ENCODE measurements at places on chromosomes 7 and 10.
A peak's percentile ranks its signal among the peaks of the same experiment; 100 is the strongest.

- no peak for DNase-seq
Measured at GRCh38 chr10:72049969-72050781, 38.2 kb downstream of the SPOCK2 start.

- DNase-seq: no peak
Measured at GRCh38 chr10:88497913-88498312, 85.2 kb downstream of the RNLS start.

DNA sequence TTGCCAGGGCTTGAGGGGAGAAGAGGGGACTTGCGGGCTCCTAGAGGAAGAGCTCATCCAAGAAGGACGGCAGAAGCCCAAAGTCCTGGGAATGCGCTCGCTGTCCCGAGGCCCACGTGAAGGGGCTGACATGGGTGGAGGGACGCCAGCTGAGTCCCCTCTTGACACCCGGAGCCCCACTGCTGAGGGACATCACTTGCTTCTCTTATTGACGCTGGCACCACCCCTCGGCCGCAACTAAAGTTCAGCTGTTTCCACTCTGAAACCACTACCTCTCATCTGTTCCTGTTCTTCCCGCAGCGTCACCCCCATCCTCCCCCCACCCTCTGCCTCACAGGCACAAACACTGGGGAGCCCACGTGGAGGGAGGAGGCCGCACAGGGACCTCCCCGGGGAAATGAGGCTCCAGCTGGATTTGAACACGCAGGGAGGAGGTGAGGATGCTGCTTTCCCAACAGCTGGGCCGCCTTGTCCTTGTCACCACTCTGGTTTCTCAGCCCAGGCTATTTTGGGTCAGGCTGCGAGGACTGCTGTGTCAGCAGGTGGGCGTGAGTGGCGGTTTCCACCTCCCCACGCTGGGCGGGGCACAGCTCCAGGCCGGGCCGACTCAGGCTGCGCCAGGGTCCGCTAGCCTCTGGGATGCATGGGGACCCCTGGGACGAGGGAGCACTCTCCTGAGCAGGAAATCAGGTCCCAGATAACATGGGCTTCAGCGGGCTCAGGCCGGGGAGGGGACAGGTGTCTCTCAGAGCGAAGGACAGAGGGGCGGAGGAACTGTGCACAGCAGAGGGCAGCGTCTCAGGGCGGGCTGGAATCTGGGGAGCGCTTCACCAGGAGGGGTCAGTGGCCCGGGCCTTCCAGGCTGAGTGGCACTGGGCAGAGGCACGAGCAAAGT, 156.3 kb downstream of the ZNF248 start:
- DNase-seq: no peak

DNA sequence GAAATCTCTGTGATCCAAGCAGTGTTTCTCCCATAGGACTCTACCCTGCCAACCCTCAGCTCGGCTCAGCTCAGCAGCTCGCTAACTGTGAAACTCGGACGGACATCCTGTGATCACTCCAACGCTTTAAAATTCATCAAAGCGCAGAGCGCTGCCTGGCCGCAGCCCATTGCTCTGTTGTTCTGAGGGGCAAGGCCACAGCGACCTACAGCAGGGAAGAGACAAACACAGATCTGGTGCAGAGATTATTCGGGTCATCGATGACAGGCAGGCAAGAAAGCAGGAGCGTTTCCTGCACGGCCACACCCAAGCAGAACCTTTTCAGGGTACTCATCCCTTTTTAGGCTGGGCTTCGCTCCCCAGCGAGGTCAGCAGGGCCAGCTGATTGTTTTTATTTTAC, 72.1 kb downstream of the INSIG1 start:
- no peak for DNase-seq

DNA sequence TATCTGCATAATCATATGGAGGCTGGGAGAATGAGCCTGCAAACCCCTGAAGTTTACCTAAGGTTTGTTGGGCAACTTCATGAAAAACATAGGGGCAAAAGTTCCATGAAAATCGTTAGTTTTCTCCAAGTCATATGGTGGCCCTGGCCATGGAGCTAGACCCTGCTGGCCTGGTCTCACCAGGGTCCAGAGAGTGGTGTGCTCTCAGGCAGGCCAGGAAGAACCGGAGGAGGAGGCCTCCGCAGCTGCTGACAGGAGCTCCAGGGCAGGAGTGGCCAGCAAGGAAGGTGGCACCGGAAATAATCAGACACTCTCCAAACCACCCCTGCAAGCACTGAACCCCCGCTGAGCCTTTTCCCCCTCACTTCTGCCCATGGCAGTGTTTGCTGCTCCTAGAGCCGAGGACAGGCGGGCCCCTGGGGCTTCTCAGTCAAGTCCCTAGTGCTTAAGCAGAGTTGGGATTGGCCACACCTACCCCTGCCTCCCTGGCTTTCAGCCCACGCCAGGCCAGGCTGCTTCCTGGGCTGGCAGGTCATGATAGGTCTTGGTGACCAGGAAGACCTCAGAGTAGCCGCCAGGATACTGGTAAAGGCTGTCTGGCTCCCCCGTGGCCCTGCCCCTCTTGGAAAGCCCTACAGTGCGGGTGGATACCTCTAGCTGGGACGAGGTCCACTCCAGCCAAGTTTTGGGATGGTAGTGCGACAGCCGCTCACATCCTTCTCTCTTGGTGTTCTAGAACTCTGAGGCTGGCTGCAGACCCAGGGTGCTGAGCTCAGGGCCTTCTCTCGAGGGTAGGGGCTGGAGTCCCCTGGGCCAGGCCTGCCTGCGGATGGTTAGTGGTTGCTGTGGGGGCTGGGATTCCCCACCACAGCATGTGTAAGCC, 242.8 kb downstream of the MGMT start:
- no peak for DNase-seq

DNA sequence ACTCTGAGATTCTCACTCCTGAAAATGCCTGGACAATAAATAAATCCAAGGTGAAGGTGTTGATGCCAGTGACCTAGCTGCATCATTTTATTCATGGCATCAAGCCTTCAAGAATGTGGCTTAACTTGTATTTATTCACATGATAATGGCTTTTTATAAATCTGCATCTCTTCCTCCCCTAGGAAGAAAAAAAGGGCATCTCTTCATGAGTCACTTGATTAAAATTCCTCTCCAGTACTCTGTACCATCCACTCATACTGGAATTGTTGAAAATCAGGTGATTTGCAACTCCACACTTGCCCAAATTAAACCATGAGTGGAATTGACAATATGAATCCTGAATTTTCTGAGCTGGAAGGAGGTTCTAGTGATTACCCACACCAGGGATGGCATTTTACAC, 30.2 kb downstream of the PTPRE start:
- DNase-seq: no peak

- DNase-seq: no peak
Measured at GRCh38 chr10:112232670-112233069, 49.1 kb upstream of the GPAM start.

DNA sequence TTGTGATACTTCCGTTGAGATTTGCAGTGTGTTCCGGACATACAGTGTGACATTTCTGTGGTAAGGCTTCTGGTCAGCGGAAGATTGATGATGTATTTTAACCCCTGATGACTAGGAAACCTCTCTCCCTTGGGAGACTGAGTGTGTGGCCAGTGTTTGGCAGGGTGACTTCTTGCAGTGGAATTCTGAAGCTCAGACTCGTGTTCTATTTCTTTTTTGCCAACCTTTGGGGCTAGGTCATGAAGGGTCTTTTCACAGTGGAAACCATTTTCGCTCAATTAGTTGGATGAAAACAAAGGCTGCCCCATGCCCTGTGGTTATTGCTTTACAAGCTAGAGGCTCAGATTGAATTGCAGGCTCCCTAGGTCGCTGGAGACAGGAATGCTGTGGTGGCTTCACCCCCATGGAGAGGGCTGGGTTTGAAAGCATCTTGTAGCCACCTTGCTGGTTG, 288.9 kb downstream of the BBS9 start:
- no peak for DNase-seq

DNA sequence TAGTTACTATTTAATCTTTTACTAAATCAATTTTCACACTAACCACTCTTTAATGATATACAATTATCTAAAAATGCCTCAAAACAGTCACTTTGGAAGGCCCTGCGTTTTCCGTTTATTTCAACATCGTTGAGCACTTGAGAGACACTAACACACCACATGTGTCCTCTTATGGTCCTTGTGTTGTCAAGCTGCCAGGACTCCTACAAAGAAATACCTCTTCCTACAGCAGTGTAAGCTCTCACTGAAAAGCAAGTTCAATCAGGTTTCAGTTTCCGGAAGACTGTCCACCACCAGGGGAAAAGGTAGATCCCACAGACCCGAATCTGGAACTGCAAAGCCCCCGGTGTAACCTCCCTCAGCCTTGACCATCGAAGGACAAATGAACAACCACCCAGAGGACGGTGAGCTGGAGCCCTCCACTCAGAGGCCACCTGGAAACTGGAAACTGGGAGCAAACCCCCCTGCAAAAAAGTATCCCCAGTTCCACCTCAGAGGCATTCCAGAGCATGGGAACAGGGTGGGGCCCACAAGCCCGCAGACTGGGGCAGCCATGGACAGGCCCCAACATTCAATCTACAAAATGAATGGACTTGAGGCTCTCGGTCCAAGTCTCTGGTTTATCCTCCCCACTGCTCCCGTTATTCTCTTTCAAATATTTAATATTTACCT, 37.6 kb downstream of the KCNH2 start:
- DNase-seq: no peak

- no peak for DNase-seq
Measured at GRCh38 chr7:84701524-84702306, 485.1 kb downstream of the SEMA3D start.

DNA sequence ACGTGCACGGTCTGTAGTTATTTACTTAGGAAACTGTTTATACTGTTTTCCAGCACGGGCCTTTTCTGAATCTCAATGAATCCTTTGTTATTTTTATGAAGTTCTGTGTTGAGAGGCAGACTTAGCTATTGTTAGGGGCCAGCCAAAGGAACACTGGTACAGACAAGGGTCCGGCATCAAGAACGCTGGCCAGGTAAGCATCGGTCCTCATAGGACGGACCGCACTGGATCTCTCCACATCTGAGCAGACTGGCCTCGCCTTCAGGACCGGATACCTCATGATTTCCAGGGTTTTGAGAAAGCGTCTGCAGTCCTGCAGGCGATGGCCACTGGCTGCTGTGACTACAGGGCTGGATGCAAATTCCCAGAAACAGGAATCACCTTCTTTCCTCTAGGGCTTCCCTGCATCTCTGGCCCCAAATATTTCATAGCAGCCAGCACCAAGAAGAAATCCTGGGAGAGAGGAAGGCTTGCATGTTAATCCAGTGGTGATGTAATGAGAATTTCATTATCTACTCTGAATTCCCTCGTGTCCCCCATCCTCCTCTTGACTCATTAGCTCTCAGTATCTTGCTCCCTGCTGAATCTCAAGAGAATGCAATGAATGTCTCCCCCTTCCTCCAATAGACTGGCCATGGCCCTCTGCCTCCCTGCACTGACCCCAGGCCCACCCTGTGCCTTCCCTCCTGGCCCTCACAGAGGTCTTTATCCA, 325.4 kb upstream of the NPVF start:
- no peak for DNase-seq

DNA sequence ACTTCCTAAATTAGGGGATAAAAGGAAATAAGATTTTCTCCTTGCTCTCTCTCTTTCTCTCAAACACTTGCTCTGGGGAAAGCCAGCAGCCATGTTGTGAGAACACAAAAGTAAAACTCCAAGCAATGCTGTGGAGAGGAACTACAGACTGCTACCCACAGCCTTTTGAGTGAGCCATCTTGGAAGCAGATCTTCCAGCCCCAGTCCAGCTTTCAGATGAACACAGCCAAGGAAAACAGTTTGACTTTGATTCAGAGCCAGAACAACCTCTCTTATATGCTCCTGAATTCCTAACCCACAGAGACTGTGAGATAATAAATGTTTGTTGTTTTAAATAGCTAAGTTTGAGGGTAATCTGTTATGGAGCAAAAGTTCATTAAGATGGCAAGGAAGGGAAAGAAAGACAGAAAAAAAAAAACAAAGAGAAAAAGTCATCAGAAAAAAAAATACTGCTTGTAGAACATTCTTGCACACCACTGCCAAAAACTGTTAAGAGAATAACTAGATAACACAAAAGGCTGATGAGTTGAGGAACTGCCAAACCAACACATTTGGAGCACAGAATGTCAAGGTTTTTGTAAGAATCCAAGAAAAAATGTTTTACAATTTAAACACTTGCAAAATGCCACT, 20.9 kb upstream of the PRKAR2B start:
- no peak for DNase-seq

- no peak for DNase-seq
Measured at GRCh38 chr7:154880513-154880912, 122.4 kb downstream of the PAXIP1 start.

DNA sequence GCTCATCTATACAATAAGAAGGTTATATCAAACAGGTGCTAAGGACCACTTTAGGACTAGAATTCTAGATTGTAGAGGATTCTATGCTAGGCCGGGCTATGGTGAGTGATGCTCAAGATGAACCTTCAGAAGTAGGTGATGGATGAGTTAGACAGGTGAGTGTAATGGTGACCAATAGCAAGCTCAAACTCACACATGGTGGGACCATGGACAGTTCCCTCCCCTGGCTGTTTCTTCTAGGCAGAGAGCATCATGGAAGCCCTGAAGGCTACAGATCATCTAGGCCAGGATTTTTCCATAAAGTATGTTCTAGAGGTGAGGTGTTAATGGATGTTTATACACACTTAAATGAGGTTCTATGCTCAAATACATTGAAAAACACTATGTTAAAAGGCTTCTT, 162.2 kb upstream of the WDR11 start:
- DNase-seq: no peak

- DNase-seq: no peak
Measured at GRCh38 chr7:151541709-151542499, 22.2 kb upstream of the RHEB start.

DNA sequence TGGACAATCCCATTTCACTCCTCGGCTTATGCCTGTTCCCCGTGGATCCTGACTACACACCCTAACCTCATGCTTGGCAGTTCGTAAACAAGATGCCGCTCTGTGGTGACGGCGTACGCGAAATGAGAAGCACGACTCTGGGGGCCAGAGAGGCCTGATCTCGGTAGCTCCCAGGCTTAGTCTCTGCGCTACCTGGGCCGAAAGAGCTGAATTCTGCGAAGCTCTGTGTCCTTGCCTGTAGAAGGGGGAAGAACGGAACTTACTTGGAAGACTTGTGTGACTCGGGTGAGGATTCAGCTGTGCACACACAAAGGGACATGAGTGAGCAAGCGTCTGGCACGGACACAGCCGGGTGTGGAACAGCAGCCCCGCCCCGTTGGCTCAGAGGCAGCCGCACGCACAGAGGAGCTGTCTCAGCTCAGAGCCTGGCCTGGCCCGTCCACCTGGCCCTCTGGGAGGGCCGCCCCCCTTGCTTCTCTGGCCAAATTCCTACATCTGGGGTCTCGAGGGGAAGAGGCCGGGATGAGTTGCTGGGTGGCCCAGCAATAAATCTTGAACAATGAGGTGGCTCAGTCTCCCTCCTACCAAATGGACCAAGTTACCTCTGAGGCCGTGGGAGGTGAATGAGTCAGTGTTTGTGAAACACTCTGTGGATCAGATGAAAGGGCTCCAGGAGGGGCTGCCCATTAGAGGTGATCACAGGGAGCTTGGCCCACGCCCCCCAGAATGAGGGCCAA, 83.8 kb downstream of the PDGFA start:
- DNase-seq: peak; percentile 20

- DNase-seq: no peak
Measured at GRCh38 chr10:126909147-126909546, 3.9 kb downstream of the DOCK1 start.

GRCh38 chr7:108385834-108386422, 70.3 kb downstream of the NRCAM start:
- no peak for DNase-seq
